Large intestine (tissue), 12 donors: ENCODE measurements at places on chromosomes 12 and 14. TPM values are rescaled to one million over a fixed set of nuclear protein-coding genes. Genes with fewer than 3 reads are reported as not detected.
A peak's percentile ranks its signal among the peaks of the same experiment; 100 is the strongest.

GRCh38 chr12:107570721-107571120 is 114.9 kb upstream of the PWP1 start:
- H3K4me1 ChIP-seq = peaks cover 13% of the 10 kb centered on the region
- peak; percentile 56 for DNase-seq
- no peaks in the 10 kb centered on the region for H3K36me3 ChIP-seq
- no peaks in the 10 kb centered on the region for H3K27me3 ChIP-seq

DNA sequence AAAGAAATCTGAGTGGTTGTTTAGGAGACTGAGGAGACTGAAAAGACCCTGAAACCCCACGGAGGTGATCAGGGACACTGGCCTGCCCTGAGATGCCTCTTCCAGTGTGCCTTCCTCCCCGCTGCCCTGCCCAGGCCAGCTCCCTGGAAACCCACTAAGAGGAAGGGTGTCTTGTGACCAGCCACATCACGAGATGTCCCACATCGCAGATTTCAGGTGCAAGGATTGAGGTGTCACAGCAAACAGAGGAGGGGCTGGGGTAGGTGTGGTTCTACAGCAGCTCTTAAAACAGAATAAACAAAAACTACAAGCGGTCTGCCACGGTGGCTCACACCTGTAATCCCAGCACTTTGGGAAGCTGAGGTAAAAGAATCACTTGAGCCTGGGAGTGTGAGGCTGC is 184.3 kb upstream of the C14orf180 start:
- H3K4me3 ChIP-seq = no peak overlapping the region
- no peaks in the 10 kb centered on the region for H3K4me1 ChIP-seq
- no peak for DNase-seq
- no peaks in the 10 kb centered on the region for H3K36me3 ChIP-seq
- H3K27ac ChIP-seq = no peak overlapping the region

DNA sequence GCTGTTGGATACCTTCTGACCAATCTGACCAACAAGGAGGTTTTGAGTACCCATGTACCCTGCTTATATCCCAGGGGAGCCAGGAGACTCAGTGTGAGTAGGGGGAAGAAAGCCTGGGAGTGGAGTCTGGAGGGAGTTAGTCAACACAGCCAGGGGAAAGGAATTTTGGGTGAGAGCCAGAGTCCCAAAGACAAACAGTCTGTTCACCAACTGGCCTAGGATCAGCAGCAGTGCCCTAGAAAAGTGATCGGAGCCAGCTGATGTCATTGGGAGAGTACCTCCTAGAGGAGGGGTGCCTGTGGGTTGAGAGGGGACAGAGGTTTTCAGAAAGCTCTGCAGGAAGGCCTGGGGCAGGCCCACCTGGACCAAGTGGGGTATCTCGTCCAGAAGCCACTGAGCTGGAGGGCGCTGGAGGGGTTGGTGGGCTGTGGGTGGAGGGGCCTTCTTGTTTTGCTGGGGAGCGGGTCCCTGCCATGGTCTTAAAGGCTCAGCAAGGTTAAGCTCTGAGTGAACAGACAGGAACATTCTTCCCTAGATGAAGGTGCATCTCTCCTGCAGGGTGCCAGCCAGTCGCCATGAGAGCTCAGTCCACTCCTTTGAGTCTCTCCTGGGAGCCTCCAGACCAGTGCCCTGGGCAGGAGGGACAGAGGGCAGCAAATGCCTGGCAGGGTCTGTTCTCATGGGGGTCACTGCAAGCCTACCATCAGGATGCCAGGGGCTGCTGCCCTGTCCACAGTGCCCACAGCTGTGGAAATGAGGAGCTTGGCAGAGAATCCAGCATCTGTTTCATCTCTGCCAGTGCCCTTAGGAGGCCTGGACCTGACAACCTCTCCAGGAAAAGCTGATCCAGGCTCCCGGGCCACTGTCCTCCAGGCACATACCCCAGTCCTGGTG is 63.6 kb downstream of the CHGA start:
- no peaks in the 10 kb centered on the region for H3K27me3 ChIP-seq
- no peak overlapping the region for H3K4me3 ChIP-seq
- H3K27ac ChIP-seq = no peak overlapping the region
- H3K4me1 ChIP-seq = peaks cover 13% of the 10 kb centered on the region

DNA sequence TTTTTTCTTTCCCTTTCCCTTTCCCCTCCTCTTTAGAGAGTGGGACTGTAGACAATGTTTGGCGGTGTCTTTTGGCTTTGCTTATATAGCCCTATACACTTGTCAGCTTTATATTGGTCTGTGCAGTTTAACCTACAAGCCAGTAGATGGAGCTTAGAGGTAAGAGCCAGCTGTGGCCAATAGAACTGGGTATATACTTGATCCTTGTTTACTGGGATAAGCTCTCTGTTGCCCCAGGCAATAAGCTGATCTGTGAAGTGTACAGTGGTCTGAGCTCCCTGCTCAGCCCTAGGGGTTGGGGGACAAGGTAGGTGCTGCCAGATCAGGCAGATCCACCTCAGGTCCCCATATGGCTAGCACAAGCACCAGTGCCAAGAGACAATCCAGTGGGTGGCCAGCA is 434.1 kb downstream of the NOVA1 start:
- no peaks in the 10 kb centered on the region for H3K27me3 ChIP-seq

- peaks cover 43% of the 10 kb centered on the region for H3K4me1 ChIP-seq
- peak; percentile 91 for DNase-seq
Observed at GRCh38 chr12:6540181-6540877, 6.0 kb downstream of the GAPDH start.

GRCh38 chr12:49288922-49289555 is 5.9 kb upstream of the PRPH start:
- no peaks in the 10 kb centered on the region for H3K4me1 ChIP-seq
- H3K36me3 ChIP-seq = no peaks in the 10 kb centered on the region

DNA sequence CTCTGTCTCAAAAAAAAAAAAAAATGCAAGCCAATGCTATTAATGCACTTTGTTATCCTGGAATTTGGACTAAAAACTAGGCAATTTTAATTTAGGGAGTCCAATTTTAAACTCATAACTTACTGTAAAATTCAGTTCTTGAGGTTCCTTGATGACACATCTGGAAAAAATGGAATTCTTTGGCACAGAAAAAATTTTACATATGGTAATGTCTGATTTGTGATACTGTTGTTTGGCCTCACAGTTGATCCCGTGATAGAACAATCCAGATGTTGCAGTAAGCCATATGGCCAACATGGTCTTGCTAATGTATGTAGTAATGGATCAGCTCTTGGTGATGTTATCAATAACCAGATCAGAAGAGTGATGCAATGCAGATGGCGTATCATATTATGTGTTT is 1089.8 kb downstream of the FLRT2 start:
- H3K27me3 ChIP-seq = no peaks in the 10 kb centered on the region
- H3K36me3 ChIP-seq = no peaks in the 10 kb centered on the region
- H3K4me1 ChIP-seq = no peaks in the 10 kb centered on the region
- H3K4me3 ChIP-seq = no peak overlapping the region
- no peak overlapping the region for H3K27ac ChIP-seq
- DNase-seq = no peak

DNA sequence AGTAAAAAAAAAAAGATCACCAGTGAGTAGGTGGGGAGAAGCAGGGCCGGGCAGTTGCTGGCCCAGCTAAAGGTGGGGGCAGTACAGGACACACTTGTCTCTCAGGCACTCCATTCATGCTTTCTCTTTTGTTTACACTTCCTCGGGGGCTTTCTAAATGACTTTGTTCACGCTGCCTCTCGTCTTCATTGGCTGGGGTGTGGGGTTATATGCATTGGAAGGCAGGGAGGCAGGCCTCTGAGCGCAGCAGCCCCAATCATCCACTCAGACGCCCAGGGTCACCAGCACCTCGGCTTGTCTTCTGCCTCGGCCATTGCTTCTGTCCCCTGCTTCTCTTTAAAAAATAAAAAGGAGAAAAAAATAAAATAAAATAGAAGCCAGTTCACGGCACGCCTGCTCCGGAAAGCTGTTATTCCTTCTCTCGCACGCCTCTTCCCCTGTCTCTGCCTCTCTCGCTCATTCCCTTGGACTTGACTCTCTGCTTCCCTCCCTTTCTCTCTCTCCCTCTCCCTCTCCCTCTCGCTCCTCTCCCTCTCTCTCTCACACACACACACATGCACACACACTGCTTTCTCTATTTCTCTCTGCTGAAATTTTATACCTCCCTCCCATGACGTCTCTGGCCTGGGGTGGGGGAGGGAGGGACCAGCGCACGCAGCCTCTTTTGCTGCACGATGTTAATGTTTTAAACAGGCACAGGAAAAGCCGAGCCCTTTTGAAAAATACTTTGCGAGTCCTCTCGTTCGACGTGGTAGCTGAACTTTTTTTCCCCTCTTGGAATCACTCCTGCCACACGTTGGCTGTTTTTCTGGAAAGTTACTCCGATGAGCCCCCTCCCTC is at the start of gene TGFB3:
TGFB3 (minus strand) TSS at position 570 of the 840 bp plus-strand sequence. CDS start 1,102 bp downstream, outside the sequence.
- no peaks in the 10 kb centered on the region for H3K27me3 ChIP-seq
- H3K36me3 ChIP-seq = no peaks in the 10 kb centered on the region
- peak; percentile 87 for DNase-seq
- H3K27ac ChIP-seq = peak within 1 kb of the TSS; percentile 82
- peak within 1 kb of the TSS; percentile 53 for H3K4me3 ChIP-seq

DNA sequence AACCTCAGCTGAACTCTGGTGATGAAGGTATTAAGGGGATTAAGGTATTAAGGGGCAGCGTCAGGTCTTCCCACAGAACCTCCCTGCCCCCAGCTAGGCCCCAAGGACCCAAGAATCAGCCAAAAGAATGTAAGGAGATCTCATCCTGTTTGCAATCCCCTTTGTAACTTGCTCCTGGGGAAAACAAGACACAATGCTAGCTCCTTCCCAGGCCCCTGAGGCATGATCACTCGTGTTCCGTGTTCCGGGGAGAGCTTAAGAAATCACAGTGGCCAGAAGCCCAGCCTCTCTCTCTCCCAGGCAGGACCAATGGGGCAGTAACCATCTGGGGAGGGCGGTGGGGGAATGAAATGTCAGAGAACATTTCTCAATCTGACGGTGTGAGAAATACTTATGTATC is 33.2 kb downstream of the PIGH start:
- H3K4me3 ChIP-seq = no peak overlapping the region
- peaks cover 4% of the 10 kb centered on the region for H3K4me1 ChIP-seq
- DNase-seq = no peak
- peaks cover 34% of the 10 kb centered on the region for H3K36me3 ChIP-seq
- no peak overlapping the region for H3K27ac ChIP-seq

DNA sequence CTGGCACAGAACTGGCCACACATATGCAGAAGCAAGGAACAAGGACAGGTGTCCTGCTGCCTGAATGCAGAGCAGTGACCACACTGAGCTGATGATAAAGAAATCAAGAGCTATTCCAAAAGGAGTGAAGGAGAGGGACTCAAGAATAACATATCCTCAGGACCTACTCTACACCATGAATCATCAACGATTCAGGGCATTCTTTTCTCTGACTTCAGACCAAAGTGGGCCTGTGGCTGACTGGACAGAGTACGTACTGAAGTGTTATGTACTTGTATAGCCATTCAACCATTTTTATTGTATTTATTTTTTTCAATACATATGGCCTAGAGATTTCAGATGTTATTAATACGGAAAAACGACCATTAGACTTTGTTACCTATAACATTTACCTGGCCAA is 177.5 kb upstream of the TMTC1 start:
- no peak for DNase-seq
- H3K36me3 ChIP-seq = no peaks in the 10 kb centered on the region
- H3K4me1 ChIP-seq = no peaks in the 10 kb centered on the region
- H3K4me3 ChIP-seq = no peak overlapping the region
- no peak overlapping the region for H3K27ac ChIP-seq

DNA sequence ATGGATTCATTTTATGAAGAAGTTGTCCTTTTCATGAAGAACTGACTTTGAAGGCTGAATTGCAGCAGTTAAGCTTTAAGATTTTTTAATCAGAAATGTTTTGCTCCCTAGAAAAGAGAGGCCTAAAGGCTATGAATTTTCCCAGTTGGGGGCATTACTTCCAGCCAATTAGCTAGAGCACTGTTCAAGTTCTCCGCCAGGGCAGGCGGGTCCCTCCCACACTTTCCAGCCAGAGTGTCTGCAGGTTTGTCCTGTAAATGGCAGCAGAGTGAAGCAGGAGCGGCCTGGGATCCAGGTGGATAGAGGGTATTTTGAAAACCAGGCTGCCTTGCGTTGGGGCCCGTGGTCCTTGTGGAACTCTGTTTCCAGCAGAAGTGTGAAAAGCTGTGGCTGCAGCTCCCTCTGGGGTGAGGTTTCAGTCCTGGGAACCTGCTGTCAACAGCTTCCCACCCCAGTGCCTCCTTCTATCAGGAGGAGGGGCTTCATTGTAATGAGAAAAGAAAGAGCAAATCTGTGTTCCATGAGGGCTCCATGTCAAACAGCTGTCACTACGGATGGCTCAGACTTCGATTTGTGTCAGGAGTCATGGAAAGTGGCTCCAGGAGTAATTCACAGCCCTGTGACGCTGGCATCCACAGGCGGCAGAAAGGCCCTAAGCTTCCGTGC is 210.7 kb upstream of the TMEM132C start:
- H3K27me3 ChIP-seq = no peaks in the 10 kb centered on the region
- H3K36me3 ChIP-seq = no peaks in the 10 kb centered on the region
- H3K4me3 ChIP-seq = no peak overlapping the region
- H3K4me1 ChIP-seq = no peaks in the 10 kb centered on the region
- no peak overlapping the region for H3K27ac ChIP-seq

DNA sequence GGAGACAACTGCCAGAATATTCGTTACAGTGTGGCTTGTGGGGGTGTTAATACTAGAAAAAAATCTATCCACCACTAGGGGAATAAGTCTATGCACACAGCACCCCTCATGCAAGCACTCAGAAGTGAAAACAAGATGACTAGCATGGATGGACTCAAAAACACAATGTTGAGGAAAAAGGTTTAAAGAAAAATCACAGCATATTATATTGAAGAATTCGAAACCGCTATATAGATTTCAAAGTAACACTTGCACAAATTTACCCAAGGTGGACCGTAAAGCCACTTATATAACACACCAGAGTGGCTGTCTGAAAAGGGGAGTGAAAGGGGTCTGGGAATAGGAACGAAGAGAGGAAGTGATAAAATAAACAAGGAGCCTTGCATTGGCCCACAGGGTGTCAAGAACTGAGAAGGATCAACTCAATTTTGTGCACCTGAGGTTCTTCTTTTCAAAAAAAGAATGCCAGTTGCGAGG is 544 bp downstream of the ABCD4 start:
- H3K36me3 ChIP-seq = peaks cover 26% of the 10 kb centered on the region
- peaks cover 15% of the 10 kb centered on the region for H3K4me1 ChIP-seq
- DNase-seq = no peak
- H3K27me3 ChIP-seq = no peaks in the 10 kb centered on the region
- H3K4me3 ChIP-seq = peak overlapping the region; percentile 85
- H3K27ac ChIP-seq = peak overlapping the region; percentile 90

GRCh38 chr12:12070674-12071656 is at the start of gene BCL2L14:
Gene BCL2L14 (plus strand): TSS chr12:12070939. CDS start chr12:12079306, 8,367 bp downstream.
- H3K36me3 ChIP-seq = peaks cover 2% of the 10 kb centered on the region
- DNase-seq = peak; percentile 58
- no peaks in the 10 kb centered on the region for H3K27me3 ChIP-seq
- H3K27ac ChIP-seq = peak within 1 kb of the TSS; percentile 90
- H3K4me1 ChIP-seq = peaks cover 12% of the 10 kb centered on the region
- peak within 1 kb of the TSS; percentile 42 for H3K4me3 ChIP-seq

Gene ESR2
- polyA plus RNA-seq = 0.66 TPM

Gene FGF6
- polyA plus RNA-seq = 0.07 TPM

Gene TRHDE
- 14.2 TPM for polyA plus RNA-seq

Gene PIP4K2C
- polyA plus RNA-seq = 26.0 TPM

Gene KRT2
- polyA plus RNA-seq = 0.54 TPM

Gene LMNTD1
- 0.22 TPM for polyA plus RNA-seq

Gene LRP1-AS
- 1.7 TPM for polyA plus RNA-seq

Gene REM2
- polyA plus RNA-seq = 0.72 TPM

Gene ZNF664
- 138 TPM for polyA plus RNA-seq

Gene CMTM5
- polyA plus RNA-seq = 3.4 TPM
